ENCODE measurements at places on chromosomes 6 and 20. TPM values are rescaled to one million over a fixed set of nuclear protein-coding genes. Genes with fewer than 3 reads are reported as not detected.
A peak's percentile ranks its signal among the peaks of the same experiment; 100 is the strongest.

DNA sequence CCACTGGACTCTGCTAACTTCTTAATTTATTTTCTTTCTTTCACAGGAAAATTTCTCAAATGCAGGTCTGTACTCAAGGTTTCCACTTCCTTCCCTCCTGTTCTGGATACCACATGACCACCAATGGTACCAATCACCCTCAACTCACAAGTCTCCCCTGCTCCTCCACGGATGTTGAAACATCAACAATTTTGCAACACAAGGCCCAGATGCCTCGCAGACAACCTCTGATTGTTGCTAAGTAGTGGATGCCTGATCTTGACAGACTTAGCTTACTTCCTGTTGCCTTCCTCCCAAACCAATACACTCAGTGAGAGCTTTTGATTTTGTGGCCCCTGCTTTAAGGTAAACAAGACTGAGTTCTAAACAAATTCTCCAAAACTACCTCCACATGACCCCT, 146.6 kb downstream of the FRK start:
- DNase-seq = no peak

DNA sequence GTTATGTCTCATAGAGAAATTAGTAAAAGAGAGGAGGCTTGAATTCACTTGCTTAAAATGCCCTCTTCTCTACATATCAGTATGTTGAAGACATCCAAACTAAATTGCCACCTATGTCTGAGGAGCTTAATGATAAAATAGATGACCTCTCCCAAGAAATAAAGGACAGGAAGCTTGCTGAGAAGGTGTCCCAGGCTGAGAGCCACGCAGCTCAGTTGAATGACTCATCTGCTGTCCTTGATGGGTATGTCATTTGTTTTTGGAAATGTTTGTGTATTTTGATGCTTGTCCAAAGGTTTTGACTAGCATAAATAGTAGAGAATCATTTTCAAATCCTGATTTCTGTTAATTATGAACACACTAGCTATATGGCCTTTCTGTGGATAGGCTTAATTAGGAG, 307.7 kb downstream of the ARHGAP18 start:
- DNase-seq = no peak

- no peak for DNase-seq
Observed at GRCh38 chr6:43489277-43490072, 12.1 kb downstream of the TJAP1 start.

DNA sequence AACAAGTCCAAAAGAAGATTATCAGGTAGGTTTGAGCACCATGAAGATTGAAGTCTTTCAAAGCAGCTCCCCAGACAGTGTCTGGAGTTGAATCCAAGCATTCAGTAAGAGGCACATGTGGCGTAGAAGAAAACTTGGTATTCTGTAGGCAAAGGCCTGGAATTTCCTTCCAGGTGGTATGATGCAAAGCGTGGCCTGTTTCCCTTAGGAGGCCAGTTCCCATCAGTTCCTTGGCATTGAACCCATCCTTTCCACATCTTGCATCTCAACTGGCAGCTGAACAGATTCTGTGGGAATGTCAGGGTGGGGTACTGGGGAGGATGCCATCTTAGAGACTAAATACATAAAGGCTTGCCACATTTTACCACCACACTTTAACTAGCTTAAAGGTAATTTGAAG, 516.0 kb downstream of the BTBD3 start:
- no peak for DNase-seq

DNA sequence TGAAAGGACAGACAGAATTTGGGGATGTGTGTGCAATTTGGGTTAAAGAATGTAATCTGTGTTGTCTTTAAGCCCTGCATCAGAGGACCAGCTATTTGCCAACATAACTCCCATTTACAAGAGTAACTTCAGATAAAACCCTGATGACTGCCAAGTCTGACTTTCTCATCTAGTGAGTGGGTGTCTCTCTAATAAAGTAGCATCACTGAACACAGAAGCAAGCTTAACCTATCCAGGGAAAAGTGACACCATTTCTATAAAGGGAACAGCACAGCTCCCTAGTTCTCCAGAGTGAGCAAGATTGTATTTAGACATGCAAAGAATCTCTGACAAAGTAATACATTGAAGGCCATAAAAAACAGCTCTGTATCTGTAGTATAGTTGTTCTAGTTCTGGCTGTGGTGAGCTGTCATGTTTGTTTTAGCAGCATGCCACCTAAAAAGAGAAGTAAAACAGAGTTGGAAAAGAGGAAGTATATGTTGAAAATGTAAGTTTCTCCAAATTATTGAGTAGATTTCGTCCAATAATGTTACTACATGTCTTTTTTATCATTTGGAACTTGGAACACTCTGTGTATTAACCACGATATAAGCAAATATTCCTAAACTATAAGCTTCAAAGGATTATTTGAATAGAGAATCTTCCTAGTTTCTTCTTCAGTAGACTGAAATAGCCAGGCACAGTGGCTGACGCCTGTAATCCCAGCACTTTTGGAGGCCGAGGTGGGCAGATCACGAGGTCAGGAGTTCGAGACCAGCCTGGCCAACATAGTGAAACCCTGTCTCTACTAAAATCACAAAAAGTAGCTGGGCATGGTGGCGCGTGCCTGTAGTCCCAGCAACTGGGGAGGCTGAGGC, 8.8 kb upstream of the PIM1 start:
- no peak for DNase-seq

GRCh38 chr20:52379723-52380336, 188.3 kb upstream of the ZFP64 start:
- DNase-seq = no peak

GRCh38 chr20:23049201-23050075, at the start of gene THBD:
TSS of gene THBD (minus strand) at chr20:23049672. CDS start at chr20:23049504, 168 bp downstream.
- DNase-seq = no peak

GRCh38 chr6:29763491-29764289, 40.5 kb downstream of the HLA-F start:
- no peak for DNase-seq

DNA sequence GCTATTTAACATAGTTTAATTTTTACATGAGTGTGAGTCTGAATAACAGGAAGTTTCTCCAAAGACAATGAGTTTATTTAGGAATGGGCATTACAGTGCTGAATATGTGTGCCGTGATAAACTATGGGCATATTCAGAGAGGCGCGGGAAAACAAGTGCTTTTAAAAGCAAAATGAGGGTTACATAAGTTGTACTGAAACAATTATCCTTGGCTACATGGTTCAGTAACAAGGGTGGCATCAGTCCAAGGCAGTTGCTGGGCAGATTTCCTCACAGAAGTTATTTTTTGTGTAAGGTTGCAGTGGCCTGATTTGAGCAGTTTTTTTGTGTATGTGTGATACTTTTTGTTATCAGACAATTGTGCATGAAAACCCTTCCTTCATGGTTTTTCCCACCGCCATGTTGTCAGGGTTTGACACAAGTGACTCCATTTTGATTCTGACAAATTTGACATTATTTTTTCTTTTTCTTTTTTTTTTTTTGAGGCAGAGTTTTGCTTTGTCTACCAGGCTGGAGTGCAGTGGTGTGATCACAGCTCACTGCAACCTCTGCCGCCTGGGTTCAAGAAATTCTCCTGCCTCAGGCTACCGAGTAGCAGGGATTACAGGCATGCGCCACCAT, 22.3 kb upstream of the PXDC1 start:
- no peak for DNase-seq

GRCh38 chr6:111721753-111722154, 116.1 kb upstream of the TRAF3IP2 start:
- peak; percentile 26 for DNase-seq

DNA sequence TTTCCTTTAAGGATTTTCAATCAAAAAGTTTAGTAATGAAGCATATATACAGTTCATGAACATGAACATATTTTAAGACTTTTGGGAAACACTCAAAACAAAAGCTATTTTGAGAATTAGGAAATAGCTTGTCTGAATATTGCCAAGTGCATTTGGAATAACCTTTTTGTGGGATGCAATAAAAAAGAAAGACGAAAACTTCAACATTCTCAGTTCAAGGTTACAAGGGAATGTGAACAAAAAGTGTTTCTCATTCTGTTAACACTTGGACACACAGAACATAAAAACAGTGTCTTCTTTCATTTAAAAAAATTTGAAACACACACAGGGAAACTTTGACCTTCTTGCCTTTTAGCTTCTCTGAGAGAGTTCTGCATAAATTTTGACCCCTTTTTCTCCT, 72.7 kb upstream of the TCF21 start:
- no peak for DNase-seq

DNA sequence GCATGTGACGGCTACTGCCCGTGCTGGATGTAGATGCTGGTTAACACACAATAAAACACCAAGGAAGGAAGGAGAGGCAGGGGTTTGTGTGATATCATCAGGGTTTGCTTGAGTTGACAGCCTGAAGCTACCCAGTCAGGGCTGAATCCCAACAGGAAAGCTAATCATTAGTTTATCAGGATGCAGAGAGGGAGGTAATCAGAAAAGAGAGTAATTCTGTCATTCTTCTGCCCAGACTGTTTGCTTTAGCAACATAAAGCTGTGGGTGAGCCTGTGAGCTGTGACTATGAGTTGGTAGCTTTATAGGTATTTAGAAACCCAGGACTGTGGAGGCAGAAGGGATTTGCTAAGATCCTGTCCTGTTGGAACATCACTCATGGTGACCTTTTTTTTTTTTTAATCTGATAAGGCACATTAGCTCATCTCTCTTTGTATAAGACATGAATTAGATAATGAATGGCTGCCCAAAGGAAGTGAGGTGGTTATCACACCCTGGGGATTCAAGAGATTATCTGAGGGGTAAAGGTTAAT, 79.3 kb downstream of the CAP2 start:
- no peak for DNase-seq

- no peak for DNase-seq
Observed at GRCh38 chr6:167776906-167777627, 49.6 kb upstream of the AFDN start.

GRCh38 chr20:44582311-44583025, at the start of gene PKIG:
TSS of gene PKIG (plus strand) at chr20:44582579. CDS start at chr20:44614557, 31,978 bp downstream.
- DNase-seq = no peak

GRCh38 chr20:4775322-4776078, 53.8 kb downstream of the PRND start:
- no peak for DNase-seq

DNA sequence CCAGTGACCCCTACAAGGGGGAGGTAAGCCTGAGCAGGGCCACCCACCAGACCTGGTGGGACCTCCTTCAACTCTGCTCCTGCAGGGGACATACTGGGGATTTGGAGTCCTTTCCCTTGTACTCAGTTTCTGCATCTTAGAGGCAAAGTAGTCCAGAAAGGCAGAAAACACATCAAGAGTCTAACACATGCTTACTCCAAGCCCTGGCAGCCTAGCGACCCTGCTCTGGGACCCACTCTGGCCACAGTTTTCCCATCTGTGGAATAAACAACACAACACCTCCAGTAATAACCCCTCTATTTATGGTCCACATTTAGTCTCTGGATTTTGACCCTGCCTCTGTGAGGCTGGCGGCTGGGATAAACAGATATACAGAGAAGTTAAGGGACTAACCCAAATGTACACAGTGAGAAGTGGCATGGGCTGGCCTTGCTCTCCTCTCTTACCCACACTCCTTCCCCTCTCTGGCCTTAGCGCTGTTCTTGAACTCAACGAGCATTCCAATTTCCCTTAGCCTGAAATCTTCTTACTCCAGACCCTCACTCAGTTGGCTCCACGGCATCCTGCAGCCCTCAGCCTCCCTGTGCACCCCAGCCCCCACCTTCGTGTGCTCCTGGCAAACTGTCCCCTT, 16.1 kb upstream of the TLDC2 start:
- no peak for DNase-seq

- no peak for DNase-seq
Observed at GRCh38 chr20:774016-774659, 5.8 kb upstream of the SLC52A3 start.

DNA sequence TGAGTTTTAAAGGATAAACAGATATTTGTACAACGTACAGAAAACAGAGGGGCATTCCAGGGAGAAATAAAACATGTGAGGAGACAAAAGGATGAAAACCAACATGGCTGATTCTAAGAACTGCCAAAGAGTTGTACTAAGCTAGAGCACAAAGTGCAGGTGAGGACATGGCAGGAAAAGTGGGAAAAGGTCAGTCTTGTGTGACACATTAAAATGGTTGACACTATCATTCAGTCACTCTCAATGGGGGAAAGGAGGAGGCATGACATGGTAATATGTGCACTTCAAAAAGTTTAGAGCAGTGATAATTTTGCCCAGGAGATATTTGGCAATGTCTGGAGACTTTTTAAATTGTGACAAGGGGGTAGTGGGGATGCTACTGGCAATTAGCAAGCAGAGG, 21.8 kb downstream of the PHIP start:
- no peak for DNase-seq

DNA sequence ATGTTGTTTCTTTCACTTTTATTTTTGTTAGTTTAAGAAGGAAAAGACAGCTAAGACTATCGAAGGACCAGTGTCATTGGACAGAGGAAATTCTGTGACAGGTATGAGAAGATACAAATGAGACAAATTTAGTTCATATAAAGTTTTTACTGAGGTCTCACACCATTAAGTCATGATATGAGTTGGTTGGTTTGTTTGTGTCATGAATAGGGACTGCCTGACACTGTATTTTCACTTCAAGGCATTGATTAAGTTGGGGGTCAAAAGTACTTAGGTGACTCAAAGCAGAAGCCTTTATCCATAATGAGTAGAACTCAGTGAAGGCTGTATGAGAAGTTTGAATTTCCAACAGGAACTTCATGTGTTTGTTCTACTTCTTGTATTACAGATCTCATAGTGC, 21.3 kb upstream of the HIVEP2 start:
- DNase-seq = no peak

DNA sequence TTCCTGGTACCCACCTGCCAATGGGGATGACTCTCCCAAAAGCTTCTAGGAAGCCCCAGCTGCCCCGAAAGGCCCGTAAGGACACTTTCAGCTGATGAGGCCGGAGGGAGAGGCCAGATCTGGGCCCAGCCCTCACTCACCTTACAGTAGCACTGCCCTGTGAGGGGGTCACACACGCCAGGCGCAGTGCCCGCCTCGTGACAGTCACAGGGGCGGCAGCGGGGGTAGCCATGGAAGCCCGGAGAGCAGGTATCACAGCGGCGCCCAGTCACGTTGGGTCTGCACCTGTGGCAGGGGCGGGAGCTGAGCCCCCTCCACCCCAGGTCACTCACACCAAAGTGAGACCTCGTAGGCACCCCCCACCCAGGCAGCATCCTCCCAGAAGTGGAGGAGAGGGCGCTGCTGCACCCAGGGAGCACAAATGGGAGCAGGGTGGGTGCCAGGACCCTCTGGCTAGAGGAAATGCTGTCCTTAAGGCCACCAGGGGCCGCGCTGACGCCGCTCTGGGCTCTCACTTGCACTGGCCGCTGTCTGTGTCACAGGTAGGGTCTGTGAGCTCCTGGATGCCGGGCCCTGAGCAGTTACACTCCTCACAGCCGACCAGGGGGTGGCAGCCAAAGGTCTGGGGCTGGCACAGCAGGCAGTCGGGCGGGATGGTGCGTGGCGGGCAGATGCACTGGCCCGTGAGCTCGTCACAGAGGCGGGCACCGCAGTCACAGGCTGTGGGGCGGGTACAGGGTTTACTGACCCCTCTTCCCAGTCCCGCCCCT, 25.1 kb downstream of the ADRM1 start:
- no peak for DNase-seq

GRCh38 chr20:53262365-53262764, 290.2 kb downstream of the TSHZ2 start:
- DNase-seq = no peak

- DNase-seq = no peak
Observed at GRCh38 chr20:44648579-44648978, 2.9 kb downstream of the ADA start.

Gene LY6G5B
- 13.9 TPM for total RNA-seq

Gene OPN5
- not detected for total RNA-seq

Gene PNLDC1
- 0.32 TPM for total RNA-seq

Gene NR2E1
- total RNA-seq = 1.4 TPM

Gene SRXN1
- 33.7 TPM for total RNA-seq

Gene JPH2
- 10.5 TPM for total RNA-seq

Gene CCN2
- 13.8 TPM for total RNA-seq

Gene PTGIS
- total RNA-seq = 1.9 TPM

Gene MLN
- total RNA-seq = not detected

Gene PRND
- total RNA-seq = not detected

Gene SLPI
- total RNA-seq = 3.0 TPM

Gene EYS
- total RNA-seq = not detected
